Stimulated activated CD8-positive, alpha-beta memory T cell treated with anti-CD3 and anti-CD28 coated beads, Interleukin-7, amount 100 ng/mL, for 24 hours (primary cell): ENCODE measurements at places on chromosomes 5 and 9.

- no peak for DNase-seq
Measured at GRCh38 chr9:127928676-127929624, 1.6 kb downstream of the PIP5KL1 start.

GRCh38 chr9:106622164-106622487 is 240.8 kb upstream of the ZNF462 start:
- DNase-seq = no peak

- no peak for DNase-seq
Measured at GRCh38 chr5:113612060-113612496, 98.6 kb downstream of the YTHDC2 start.

DNA sequence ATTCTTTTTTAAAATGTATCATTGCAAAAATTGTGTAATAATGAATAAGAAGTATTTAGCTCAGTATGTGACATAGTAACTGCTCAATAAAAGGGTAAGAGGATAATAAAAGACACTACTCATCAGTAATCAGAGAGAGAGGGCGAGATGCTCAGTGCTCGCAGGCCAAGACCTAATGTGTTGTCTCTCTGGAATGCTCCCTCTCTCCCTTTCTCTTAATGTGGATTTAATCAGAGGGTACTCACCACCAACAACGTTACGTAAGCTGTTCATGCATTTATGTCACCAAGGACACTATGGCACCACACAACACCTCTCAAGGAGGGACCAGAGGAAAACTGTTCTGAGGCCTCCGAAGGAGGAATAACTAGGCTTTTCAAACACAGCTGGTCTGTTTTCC is 42.5 kb downstream of the WHRN start:
- DNase-seq = no peak

- DNase-seq = no peak
Measured at GRCh38 chr9:13778631-13779030, 499.1 kb upstream of the MPDZ start.

GRCh38 chr9:108043585-108043984 is 554.0 kb upstream of the KLF4 start:
- DNase-seq = no peak

DNA sequence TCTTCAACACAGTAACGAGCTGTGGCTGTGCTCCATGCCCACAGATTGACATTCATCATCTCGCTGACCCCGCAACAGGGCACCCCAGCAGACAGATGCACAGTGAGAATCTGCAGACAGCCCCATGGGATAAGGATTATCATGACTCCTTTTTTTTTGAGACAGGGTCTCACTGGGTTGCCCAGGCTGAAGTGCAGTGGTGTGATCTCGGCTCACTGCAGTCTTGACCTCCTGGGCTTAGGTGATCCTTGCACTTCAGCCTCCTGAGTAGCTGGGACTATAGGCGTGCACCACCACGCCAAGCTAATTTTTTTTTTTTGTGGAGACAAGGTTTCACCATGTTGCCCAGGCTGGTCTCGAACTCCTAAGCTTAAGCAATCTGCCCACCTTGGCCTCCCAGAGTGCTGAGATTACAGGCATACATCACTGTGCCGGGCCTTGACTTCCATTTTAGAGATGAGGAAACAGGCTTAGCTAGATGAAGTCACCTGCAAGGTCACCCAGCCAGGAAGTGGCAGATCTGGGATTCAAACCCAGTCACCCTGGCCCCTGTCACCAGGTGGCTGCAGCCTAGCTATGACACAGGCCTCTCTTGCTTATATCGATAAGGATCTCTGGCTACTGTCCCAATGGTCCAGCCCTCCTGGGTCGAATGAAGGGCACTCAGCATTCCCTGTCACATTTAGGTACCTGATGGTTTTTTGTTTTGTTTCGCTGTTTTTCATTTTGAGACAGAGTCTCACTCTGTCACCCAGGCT is 5.1 kb downstream of the AIF1L start:
- no peak for DNase-seq

DNA sequence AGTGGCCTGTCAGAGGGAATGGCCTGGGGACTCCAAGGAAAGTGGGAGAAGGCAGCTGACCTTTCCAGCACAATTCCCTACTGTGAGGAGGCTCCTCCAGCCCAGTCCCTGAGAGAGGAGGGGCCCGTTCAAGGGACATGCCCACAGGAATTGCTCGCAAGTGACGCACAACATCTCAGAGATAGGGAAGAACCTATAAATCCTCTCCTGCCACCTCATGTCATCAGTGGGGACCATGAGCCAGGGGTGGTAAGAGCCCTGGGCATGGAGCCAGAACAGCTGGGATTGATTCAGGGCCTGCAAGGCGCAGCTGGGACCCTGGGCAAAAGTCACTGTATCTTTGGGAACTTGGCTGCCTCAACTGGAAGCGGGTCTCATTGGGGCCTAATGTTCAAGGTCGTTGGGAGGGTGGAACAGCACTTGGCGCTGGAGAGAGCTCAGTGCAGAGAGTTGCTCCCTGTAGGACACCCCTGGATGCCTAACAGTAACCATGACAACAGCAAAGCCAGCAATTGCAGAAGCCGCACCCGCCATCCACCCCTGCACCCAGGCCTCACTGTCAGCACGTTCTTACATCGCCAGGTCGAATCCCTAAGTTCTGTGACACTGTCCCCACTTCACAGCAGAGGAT is 41.3 kb upstream of the ORM1 start:
- no peak for DNase-seq

DNA sequence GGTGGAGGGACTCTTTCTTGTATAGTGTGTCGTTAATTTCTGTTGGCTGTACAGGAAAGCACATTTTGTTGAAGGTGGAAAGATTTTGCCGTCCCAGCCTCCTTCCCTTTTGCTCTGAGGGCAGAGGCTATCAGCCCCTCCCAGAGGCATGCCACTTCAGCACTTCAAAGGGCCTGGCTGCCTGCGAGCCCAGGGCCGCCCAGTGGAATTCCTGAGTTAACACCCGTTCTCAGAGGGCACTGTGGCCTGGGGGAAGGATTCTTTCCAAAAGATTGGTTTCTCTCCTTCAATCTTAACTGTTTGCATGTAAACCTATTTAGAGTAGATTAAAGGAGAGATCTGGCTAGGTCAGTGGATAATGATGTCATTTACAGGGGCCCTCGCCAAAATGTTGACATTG is 238.6 kb downstream of the FANCC start:
- DNase-seq = no peak

- no peak for DNase-seq
Measured at GRCh38 chr9:34654323-34655051, 2.5 kb downstream of the IL11RA start.

DNA sequence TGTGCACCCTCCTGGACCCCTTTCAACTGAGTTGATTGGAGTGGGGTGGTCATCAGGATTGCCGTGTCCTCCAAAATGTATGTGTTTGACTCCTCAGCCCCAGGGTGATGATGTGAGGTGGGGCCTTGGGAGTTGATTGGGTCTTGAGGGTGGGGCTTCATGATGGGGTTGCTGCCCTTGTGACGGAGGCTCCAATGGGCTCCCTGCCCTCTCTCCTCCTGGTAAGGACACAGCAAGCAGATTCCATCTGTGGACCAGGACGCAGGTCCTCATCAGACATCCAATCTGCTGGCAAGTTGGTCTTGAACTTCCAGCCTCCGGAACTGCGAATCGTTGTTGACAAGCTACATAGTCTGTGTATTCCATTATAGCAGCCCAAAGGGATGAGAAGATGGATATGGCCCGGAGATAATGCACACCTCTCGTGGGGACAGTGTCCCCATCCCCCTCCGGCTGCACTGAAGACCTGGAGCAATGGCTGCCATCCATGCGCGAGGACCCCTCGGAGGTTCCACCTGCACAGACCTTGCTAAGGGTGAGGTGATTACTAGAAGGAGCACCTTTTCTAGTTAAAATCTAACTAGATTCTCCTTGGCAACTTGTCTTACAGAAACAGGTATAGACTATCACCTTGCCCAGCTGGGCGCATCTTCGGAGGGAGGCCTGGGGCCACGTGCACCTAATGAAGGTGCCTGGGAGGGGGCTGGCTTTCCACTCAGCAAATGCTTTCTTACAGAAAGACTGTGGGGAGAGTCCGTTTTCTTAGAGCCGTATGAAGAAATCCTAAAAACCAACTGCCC is 75.7 kb upstream of the IRX4 start:
- no peak for DNase-seq

DNA sequence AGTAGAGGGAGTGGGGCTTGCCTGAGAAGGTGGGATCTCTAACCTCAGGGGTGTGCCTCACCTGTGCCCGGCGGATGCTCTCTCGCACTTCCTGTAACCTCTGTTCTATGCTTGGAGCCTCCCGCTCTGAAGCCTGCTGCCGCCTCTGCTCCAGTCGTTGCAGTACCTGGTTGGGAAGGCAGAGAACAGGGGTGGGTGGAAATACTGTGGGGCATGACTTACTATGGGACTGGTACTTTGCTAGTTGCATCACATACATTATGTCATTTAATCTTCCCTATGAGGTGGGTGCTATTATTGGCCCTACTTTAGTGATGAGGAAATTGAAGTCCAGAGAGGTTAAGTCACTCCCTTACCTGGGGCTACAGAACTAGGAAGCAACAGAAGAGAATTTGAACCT is 5.2 kb downstream of the FCHSD1 start:
- no peak for DNase-seq

- DNase-seq = no peak
Measured at GRCh38 chr5:149605998-149606724, 24.9 kb downstream of the ARHGEF37 start.

DNA sequence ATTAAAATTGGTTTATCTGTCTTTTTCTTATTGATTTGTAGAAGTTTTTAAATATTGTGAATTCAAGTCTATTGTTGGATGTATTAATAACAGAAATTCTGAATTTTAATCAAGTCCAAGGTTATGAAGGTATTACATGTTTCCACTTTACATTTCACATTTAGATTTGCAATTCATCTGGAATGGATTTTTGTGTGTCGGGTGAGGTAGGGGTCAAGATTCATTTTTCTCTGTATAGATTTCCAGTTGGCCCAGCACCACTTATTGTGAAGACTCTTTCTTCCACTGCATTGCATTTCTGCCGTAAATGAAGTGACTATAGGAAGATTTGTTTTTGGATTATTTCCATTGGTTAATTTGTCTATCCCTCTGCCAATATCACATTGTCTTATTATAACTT is 35.5 kb upstream of the DMRT2 start:
- no peak for DNase-seq

DNA sequence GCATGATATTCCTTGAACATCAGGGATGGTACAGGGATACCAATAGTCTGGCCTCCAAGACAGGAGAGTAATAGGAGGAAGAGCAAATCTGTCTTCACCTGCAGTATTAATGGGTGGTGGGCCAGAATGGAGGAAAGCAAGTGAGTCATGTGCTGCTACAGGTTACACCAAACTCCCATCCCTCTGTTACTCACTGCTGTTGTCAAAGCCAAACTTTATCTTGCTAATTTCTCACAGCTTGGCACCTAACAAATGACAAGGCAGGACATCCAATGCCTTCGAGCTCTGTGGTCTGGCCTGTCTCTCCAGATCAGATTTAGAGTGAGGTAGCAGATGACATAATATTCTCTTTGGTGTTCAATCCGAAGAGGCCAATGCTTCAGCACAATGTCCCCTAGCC is 26.8 kb downstream of the PLAC8L1 start:
- DNase-seq = no peak

GRCh38 chr5:359301-359897 is 37.9 kb downstream of the AHRR start:
- DNase-seq = no peak

GRCh38 chr5:159049844-159050315 is 49.8 kb downstream of the EBF1 start:
- DNase-seq = no peak

- DNase-seq = no peak
Measured at GRCh38 chr5:177539411-177539810, 15.0 kb downstream of the FAM193B start.

GRCh38 chr9:136835932-136836904 is 6.1 kb upstream of the AJM1 start:
- DNase-seq = no peak

- no peak for DNase-seq
Measured at GRCh38 chr9:131279863-131280570, 3.7 kb upstream of the FAM78A start.

- DNase-seq = no peak
Measured at GRCh38 chr9:426264-426663, 211.6 kb downstream of the DOCK8 start.

GRCh38 chr5:8012131-8012977 is 143.4 kb downstream of the MTRR start:
- no peak for DNase-seq

- no peak for DNase-seq
Measured at GRCh38 chr5:125372694-125373631, 626.5 kb upstream of the ZNF608 start.
